CD4-positive, alpha-beta memory T cell (primary cell): ENCODE measurements at places on chromosomes 11 and 22.

- no peak for DNase-seq
Measured at GRCh38 chr22:31567196-31567595, 70.9 kb downstream of the SFI1 start.

DNA sequence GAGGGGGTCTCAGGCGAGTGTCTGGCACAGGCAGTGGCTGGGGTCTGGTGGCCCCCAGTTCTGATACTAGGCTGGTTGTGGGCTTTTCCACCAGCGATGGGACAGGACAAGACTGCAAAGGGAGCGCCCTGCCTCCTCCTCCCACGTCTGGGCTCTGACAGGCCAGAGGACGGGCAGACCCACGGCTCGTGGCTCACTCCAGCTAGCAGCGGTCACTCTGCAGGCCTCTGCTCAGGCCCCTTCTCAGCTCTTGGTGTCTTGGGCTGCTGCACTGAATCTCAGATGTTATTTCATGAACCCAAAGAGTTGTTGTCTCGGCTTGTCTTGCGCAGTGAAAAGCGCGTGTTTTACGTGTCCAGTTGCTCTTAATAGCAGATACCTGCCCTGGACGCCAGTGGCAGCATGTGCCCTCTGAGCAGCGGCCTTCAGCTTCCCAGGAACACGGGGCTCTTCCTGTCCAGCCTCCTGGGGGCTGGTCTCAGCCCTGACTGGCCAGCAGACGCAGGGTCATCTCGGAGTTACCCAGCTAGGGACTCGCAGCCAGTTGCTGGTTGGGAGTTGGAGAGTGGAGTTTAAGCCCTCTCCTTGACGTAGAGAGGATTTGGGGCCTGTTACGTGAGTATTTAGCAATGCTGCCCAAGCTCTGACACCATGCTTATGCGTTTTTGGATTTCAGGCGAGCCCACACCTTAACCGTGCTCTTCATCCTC lies 9.6 kb downstream of the PTDSS2 start:
- DNase-seq = no peak

- DNase-seq = no peak
Measured at GRCh38 chr11:27192184-27192583, 151.6 kb downstream of the BBOX1 start.

GRCh38 chr11:134070342-134070845 lies 1.5 kb downstream of the JAM3 start:
- DNase-seq = no peak

GRCh38 chr11:92867913-92868619 lies 101.4 kb upstream of the MTNR1B start:
- DNase-seq = no peak

GRCh38 chr11:110738641-110739040 lies 26.4 kb upstream of the ARHGAP20 start:
- DNase-seq = no peak

- no peak for DNase-seq
Measured at GRCh38 chr11:126660761-126661425, 305.4 kb downstream of the ST3GAL4 start.

DNA sequence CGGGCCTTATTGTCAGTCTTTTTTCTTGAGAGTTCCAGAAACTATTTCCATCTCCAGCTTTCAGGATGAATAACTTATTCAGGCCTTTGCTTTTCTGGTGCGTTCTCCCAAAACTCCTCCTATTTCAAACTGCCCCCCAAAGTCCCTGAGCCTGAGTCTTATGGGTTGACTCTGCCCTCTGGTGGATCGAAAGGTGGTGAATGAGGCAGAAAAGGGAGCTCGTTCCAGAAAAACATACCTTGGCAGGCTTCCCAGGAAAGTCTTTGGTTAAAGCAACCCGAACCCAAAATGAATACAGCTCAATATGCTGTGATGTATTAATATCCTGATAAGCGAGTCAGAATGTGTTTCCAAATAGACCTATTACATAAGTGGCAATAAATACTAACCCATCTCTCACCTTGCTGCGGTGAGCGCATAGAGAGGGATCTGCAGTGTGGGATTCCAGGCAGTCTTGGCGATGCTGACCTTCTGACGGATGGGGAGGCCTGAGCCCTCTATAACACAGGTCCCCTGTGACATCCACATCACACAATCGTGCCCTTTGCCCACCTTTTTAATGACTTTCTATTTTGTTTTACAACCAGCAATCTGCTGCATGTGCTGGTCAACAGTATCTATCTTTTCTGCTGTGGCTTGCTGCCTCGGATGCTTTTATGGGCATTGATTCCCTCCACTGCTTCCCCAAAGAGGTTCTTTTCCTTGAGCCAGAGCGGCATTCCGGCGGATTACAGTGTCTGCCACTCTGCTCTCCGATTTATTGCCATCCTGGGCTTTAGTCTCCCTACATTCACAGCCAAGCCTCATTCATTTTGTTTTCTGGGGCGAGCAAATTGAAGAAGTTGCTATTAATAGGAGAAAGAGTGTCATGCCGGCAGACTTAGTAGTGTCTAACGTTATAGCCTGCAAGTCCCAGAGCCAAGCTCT lies 756.8 kb downstream of the NTM start:
- no peak for DNase-seq
